CD8-positive, alpha-beta memory T cell (primary cell): ENCODE measurements at places on chromosomes 7 and 10.

GRCh38 chr10:128657548-128657947 is 531.3 kb upstream of the MKI67 start:
- DNase-seq = no peak

GRCh38 chr7:94907811-94908322 is 473 bp downstream of the PPP1R9A start:
- DNase-seq = no peak

DNA sequence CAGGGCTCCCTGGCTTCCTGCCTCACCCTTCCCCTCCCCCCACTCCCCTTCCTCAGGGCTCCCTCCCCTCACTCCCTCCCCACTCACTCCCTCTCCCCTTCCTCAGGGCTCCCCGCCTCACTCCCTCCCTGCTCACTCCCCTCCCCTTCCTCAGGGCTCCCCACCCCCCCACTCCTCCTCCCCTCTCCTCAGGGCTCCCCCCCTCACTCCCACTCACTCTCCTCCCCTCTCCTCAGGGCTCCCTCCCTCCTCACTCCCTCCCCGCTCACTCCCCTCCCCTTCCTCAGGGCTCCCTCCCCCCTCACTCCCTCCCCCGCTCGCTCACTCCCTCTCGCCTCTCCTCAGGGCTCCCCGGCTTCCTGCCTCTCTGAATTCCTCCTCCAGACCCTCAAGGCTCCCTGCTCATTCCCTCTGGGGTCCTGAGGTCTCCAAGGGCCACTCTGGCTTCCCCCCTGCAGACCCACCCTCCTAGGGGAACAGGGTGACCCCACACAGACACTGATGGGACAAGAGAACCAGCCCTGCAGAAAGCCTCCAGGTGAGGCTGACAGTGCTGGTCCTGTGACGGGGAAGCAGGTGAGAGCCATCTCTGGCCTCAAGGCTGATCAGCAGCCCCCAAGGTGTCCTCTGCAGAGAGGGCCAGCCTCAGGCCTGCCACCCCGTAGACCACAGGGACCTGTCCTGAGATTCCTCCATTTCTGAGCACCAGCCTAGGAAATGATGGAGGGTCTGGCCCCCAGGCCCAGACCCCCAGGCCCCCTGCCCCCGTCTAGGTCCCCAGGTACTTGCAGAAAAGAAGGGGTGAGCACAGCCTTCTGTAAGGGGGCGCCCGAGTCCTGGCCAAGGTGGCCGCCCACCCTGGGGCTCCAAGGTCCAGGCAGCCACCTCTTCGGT is 47.2 kb downstream of the PWWP2B start:
- DNase-seq = no peak

GRCh38 chr7:28488061-28488791 is 75.9 kb downstream of the CREB5 start:
- DNase-seq = no peak

GRCh38 chr7:51349820-51350545 is 33.4 kb upstream of the COBL start:
- DNase-seq = no peak

DNA sequence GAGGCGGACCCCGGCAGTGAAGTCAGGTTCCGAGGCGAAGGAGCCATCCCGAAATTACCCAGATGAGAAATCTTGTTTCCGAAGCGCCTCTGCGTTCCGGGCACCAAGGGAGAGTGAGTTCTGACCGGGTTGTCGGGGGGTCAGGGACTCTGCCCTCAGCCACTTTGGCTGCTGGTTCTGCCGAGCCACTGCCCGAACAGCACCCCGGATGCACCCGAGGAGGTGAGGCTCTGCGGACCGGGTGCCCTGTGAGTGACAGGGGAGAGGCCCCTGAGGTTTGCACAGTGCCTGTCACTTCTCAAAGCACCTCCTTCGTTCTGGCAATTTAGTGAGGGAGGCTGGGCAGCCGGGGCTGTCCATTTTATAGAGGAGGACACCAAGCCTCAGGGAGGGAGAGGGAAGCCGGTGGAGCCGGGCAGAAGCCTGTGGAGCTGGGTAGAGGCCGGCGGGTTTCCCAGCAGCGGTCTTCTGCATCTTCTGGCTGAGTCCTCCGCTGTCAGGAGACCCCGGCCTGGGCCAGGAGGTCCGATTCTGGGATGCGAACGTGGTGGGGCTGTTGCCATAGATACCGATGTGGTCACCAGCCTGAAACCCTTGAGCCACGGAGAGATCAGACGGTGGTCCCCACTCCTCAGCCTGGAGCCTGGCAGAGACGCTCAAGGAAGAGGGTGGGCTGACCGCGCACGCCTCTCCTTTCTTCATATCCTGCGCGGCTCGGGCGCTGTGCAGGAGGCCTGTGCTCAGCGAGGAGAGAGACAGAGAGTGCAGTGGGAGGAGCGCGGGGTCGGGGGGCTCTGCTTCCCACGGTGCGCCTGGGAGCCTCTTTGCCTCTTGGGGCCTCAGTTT is 18.9 kb upstream of the SHH start:
- DNase-seq = no peak
